Heart left ventricle (tissue), 16 donors: ENCODE measurements at places on chromosomes 2 and 18. TPM values are rescaled to one million over a fixed set of nuclear protein-coding genes. Genes with fewer than 3 reads are reported as not detected.

Gene FLACC1
- 1.1 TPM for polyA plus RNA-seq

Gene AP1S3
- polyA plus RNA-seq = 0.11 TPM

Gene CRACDL
- 1.7 TPM for polyA plus RNA-seq

Gene ANKRD23
- 26.7 TPM for polyA plus RNA-seq

Gene MYCN
- polyA plus RNA-seq = 0.27 TPM

Gene SERPINB2
- polyA plus RNA-seq = 0.10 TPM

Gene RPRD1A
- 22.6 TPM for polyA plus RNA-seq

Gene ITGA4
- polyA plus RNA-seq = 0.23 TPM

Gene TUBA3E
- polyA plus RNA-seq = 69.5 TPM

Gene WDR43
- polyA plus RNA-seq = 20.6 TPM

Gene TFCP2L1
- polyA plus RNA-seq = 0.10 TPM

Gene HOXD4
- 0.19 TPM for polyA plus RNA-seq

Gene TRIM54
- 128 TPM for polyA plus RNA-seq

- DNase-seq = peak; percentile 96
Measured at GRCh38 chr18:3451183-3451988, 1.4 kb downstream of the TGIF1 start.

GRCh38 chr2:238101891-238102841 lies 2.0 kb downstream of the ESPNL start:
- no peak for DNase-seq

DNA sequence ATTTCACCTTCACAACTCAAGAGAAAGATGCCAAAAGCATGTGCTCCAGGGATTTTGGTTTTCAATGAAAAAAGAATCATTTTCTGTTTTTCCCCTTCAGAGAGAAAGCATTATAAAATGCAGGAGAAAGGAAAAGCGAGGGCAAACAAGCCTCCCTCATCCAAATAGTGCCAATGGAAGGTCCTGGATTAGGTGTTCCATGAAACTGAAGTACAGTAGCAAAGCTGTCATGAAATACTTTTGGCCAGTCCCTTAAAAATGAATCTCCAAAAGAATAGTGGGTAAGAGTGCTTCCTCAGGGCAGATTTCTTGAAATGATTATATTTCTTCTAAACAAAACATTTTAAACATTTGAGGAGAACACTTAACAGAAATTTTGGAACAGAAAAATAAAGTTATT lies 182.1 kb upstream of the FOSL2 start:
- no peak for DNase-seq

- DNase-seq = no peak
Measured at GRCh38 chr2:23366720-23367119, 18.3 kb upstream of the KLHL29 start.

- DNase-seq = no peak
Measured at GRCh38 chr2:178824181-178824580, 17.0 kb upstream of the TTN start.

GRCh38 chr2:67158718-67159117 lies 238.4 kb upstream of the ETAA1 start:
- no peak for DNase-seq

DNA sequence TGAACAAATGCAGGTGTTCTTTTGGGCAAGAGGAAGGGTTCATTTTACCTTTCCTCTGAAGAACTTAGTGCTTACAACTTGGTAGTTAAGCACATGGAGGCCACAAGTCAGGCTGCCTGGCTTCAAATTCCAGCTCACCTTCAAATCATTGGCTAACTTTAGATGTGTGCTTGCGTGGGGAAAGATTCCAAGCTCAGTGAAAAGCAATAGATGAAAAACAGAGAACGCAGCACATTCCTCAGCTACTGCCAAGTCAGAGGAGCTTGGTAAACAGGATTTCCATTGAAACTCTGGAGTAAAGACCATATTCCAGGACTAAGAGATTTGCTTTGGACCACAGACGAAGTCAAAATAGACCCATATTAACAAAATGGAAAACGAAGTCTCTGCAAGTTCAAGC lies 96.3 kb upstream of the ASB18 start:
- DNase-seq = no peak

DNA sequence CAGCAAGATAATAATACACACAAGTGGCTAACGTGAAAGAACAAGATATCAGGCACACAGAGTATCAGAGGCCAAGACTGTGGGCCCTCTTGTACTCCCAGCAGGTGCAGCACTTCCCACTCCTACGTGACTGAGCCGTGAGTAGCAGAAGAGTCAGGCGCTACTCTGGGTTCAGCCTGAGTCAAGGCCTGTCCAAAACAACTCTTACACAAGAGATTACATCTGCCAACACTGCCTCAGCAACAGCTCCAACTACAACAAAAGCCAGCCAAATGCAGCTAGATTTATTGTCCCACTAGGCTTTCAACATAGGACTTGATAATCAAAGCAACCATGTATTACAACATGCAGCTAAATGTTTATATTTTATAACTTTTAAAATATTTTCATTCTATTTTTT lies 56.2 kb downstream of the ITSN2 start:
- peak; percentile 89 for DNase-seq

- no peak for DNase-seq
Measured at GRCh38 chr2:212156088-212156487, 382.5 kb downstream of the ERBB4 start.
